ENCODE measurements at places on chromosomes 3 and 15.

GRCh38 chr3:27078246-27078913 is 290.8 kb downstream of the NEK10 start:
- DNase-seq: no peak

GRCh38 chr3:74041068-74041675 is 416.4 kb upstream of the PDZRN3 start:
- no peak for DNase-seq

GRCh38 chr3:55487381-55488241 is 505 bp upstream of the WNT5A start:
- DNase-seq: peak; percentile 30

DNA sequence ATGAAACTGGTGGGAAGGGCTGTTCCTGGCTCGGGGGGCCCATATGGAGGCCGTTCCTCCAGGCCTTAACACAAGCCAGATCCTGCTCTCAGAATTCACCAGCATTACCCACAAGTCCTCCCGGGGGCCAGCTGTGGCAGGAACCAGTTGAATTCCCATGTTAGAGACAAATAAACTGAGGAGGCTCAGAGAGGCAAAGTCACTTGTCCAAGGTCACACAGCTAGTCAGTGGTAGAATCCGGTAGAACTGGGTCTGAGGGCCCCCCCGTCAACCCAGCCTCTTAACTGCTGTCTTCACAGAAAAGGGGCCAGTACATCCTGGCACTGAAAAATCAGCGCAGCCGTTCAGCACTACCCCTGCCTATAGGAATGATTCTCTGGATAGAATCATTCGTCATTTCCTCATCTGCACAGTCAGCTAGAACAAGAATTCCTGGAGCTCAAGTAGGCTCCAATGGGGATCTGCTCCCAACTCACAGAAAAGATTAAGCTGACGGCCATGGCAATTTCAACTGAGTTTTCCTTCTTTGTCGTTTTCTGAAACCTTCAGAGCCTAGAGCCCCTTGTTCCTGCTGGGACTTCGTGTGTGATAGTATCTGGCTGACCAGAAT is 12.2 kb upstream of the TSEN2 start:
- no peak for DNase-seq

- no peak for DNase-seq
Observed at GRCh38 chr3:126256251-126256650, 75.9 kb upstream of the ALDH1L1 start.

GRCh38 chr3:110343376-110343775 is 728.2 kb upstream of the NECTIN3 start:
- DNase-seq: no peak

DNA sequence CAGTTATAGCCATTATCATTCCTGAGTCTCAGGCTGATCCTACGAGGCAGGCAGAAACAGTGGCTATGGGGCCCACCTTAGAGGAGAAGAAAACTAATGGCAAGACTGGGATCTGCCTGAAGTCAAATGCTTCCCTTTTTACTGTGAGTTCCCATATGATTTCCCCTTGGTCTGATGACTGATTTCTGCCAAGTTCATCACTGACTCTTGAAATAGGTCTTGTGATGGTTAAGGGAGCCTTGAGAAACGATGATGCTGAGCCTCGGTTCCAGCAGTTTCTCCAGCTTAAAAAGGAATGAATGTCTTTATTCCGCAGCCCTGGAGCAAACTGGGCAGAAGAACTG is 29.4 kb upstream of the LDHAL6B start:
- no peak for DNase-seq

- DNase-seq: no peak
Observed at GRCh38 chr3:90031121-90031520, 923.7 kb downstream of the EPHA3 start.

- DNase-seq: peak; percentile 56
Observed at GRCh38 chr3:114939920-114940319, 207.2 kb downstream of the ZBTB20 start.

- DNase-seq: no peak
Observed at GRCh38 chr3:156586905-156587759, 32.2 kb upstream of the SSR3 start.

GRCh38 chr3:139447486-139447885 is 28.8 kb downstream of the RBP2 start:
- DNase-seq: no peak

DNA sequence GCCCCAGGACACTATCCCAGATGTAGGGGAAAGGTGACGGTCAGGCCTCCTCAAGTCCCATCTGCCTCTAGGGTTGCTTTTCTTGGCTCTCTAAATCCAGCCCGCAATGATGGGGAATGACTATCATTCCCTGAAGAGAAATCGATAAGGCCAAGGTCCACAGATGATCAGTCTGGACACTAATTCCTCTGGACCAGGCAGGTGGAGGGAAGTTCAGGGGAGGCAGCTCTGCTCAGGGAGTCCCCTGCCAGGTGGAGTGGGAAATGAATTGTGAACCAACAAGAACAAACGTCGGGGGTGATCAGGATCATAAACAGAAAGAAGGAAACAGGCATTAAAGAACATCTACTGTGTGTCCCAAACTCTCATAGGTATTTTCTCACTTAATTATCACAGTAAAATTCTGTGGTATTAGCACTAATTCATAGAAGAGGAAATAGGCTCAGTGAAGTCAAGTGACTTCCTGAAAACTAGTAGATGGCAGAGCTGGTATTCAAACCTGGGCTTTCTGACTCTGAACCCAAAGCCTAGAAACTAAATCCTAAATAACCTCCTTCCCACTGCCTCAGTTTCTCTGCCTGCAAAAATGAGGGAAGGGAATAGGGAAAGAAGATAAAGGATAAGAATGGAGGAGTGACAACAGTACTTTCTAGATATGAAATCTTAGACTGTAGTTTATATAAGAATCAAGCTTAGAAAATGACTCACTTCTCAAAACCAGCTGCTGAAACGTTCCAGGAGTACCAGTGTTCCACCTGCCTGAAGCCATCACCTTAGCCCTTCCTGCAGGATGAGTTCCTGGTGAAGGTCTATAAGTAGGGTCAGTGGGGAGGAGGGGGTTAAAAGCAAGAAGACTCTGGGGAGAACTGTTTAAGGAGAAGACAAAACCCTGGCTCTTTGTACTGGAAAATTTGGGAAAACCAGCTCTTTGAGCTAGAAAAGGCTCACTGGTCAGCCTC is 7.5 kb downstream of the BMF start:
- no peak for DNase-seq
